Retina (tissue), 1 donor: ENCODE measurements at places on chromosomes 3 and 15.

DNA sequence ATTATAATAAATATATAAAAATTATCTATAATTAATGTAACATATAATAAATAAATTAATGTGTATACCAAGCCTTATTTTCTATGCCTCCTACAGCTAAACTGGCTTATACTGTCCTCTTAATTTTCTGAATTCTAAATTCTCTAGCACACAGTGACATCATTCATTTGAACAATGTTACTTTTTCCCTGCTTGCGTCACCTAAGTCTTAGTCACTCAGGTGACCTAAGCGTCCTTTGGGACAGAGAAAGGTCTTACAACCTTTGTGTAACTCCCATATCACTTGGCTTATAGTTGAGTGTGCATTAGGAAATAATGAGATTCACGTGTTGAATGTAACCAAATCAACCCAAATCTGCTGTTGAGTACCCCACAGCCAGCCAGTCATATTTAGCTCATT lies 48.5 kb upstream of the KCNMB2 start:
- no peak for DNase-seq

DNA sequence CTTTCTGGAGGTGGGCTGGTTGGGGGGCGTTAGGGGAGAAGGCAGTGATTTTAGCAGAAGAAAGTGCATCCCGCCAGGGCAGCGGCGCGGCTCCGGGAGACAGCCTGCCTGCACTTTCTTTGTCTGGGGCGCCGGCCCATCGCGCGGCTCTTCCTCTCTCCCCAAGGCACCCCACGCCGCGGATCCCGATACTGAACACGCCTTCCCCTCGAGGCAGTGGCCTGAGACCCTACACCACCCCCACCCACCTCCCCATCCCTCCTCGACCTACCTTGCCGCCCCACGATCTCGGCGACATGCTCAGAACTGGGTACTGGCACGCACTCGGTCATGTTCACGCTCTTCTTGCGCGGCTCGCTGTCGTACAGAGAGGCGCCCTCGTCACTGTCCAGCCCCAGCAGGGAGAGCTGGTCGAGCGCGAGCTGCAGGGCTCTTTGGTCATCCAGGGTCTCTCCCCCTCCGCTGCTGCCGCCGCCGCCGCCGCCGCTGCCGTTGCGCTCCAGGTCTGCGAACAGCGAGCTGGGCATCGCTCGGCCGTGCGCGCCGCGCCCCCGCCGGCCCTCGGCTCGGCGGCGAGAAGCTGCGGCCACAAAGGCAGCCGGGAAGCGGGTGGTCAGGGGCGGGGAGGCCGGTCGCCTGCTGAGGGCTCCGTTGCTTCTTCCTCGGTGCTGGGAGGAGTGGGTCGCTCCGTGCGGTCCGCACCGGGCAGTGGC lies 483 bp downstream of the MEX3B start:
- peak; percentile 89 for DNase-seq

DNA sequence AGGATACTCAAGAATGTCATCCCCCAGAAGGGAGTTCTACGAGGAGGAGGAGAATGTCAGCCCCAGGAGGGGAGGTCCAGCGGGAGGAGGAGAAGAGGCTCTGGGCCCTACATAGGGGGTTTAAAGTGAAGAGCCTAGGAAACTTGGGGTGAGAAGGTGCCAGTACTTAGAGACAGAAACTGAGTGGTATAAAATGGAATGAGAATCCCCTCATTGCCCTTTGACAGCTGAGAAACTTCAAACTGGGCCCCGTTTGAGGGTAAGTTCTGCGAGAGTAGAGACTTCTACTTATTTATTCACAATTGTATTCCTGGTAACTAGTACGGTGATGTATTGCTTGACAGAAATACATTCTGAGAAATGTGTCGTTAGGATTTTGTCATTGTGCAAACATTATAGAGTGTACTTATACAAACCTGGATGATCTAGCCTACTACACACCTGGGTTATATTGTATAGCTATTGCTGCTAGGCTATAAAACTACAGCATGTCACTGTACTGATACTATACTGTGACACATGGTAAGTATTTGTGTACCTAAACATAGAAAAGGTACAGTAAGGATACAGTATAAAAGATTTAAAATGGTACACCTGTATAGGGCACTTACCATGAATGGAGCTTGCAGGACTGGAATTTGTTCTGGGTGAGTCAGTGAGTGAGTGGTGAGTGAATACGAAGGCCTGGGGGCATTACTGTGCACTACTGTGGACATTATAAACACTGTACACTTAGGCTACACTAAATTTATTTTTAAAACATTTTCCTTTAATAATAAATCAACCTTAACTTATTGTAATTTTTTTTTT lies 62.0 kb downstream of the TSC22D2 start:
- DNase-seq, result no peak

DNA sequence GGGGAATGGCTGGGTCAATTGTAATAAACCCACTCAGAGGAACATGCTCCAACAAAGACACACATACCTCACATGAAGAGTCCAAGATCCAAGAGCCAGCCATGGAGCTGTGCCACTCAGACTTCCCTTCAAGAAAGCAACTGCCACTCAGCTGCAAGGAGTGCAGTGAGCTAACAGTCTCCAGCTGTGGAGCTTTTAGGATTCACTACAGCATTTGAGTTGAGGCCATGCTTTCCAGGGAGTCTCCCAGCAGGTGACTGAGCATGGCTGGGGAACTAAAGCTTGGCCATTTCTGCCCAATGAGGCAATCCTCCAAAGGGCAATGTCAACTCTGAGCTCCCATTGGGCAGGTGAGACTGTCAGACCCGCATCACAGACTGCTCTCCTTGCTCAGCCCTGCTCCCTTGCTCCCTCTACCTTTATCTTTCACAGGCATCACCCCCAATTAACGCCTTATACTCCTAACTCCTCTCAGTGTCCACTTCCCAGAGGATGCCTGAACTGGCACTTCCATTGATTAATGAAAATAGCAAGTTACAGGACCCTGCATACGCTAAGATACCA lies 165.3 kb upstream of the CTNNB1 start:
- no peak for DNase-seq

DNA sequence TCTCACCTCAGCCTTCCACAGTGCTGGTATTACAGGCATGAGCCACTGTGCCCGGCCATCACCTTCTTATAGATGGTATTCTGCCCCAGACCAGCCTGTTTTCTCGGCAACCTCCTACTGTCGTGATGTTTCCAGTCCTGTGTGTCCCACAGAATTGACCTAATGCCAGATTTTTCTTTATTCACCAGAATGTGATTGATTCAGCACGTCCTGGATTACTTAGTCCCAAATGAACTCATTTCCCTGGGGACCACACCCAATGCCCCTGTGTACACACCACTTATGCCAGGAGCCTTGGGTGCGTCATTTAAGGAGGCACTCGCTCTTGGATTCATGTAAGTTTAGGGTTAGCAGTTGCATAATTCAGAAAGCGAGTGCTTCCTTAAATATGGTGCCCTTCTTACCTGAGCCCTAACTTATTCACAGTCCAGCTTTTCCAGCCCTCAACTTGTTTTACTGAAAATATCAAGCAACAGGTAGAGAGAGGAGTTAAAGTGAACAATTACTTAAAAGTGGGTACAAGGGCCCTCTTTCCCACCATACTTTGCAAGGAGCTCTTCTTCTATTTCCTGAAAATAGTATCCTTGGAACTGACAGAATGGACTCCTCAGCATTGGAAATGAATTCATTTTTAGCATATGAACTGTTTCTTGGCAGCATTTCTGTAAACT lies 64.6 kb upstream of the UBE2E1 start:
- no peak for DNase-seq

DNA sequence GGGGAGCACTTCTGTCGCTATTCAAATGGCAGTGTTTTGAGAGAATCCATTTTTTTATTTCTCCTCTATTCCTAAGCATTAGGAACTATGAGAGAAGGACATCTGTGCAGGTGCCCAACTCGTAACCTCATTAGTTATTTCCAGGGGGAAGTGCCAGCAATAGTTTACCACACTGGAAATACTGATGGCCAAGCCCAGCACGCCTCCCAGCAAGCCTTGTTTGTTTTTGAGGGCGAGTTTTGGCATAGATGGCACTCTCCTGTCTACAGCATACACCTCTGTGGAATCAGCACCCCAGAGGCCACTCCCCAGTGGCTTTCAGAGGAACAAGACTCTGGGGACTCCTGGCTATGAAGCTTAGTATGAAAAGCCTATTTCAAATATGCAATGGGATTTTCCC lies 36.6 kb downstream of the FAN1 start:
- DNase-seq, result no peak

GRCh38 chr15:80996247-80996646 lies 4.5 kb upstream of the TLNRD1 start:
- no peak for DNase-seq

DNA sequence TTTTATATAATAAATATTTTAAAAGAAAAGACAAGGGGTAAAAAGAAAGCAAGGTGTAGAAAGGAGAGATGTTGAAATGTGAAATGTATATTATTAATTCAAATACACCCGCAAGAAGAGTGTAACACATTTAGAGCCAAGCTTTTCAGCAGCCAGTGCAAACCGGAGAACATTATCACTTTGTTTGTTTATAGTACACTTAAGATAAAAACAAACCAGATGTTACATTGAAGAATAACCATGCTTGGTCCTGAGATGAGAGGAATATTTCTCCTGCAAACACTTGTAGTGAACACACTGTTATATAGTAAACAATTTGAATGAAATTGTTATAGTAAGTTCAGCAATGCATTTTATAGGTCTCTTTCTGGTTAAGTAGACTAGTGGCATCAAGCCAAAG lies 1441.5 kb downstream of the OTOL1 start:
- no peak for DNase-seq

GRCh38 chr3:37608061-37608702 lies 253.5 kb upstream of the CTDSPL start:
- DNase-seq, result no peak

GRCh38 chr3:193868590-193868989 lies 267.4 kb upstream of the HES1 start:
- DNase-seq, result no peak

- DNase-seq, result no peak
Observed at GRCh38 chr3:170440344-170440743, 21.7 kb downstream of the CLDN11 start.

GRCh38 chr3:74561881-74562280 lies 52.6 kb downstream of the CNTN3 start:
- DNase-seq, result no peak

- DNase-seq, result no peak
Observed at GRCh38 chr3:88896026-88896425, 211.4 kb upstream of the EPHA3 start.

- no peak for DNase-seq
Observed at GRCh38 chr3:25372167-25372566, 55.9 kb upstream of the RARB start.

DNA sequence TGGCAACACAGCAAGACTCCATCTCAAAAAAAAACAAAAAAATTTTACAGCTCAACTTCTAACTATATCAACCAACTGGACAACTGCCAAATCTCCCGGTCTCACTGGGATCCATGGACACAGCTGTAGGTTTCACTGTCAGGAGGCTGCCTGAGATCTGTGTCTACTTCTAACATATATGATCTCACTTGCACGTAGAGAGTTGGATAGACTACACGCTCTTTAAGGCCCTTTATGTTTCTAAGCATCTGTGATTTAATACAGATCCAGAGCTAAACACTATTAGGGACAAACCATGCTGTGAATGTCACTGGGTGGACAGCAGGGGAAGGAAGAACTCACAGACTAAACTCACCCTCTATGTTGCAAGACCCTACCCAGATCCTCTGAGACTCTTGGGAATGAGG lies 13.0 kb upstream of the APOD start:
- no peak for DNase-seq

DNA sequence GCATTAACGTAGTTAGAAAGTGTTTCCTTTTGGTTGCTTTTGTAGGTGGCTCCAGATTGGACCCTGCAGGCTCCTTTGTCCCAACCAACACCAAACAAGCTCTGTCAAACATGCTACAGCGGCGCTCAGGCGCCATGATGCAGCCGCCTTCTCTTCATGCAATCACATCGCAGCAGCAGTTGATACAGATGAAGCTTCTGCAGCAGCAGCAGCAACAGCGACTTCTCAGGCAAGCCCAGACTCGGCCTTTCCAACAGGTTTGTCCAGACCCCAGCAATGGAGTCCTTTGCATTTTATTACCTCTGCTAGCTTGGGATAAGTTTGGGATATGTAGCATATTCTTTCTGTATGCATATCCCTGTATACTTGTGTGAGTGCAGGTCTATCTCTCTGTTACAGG lies 10.1 kb upstream of the P2RY12 start:
- DNase-seq, result no peak

DNA sequence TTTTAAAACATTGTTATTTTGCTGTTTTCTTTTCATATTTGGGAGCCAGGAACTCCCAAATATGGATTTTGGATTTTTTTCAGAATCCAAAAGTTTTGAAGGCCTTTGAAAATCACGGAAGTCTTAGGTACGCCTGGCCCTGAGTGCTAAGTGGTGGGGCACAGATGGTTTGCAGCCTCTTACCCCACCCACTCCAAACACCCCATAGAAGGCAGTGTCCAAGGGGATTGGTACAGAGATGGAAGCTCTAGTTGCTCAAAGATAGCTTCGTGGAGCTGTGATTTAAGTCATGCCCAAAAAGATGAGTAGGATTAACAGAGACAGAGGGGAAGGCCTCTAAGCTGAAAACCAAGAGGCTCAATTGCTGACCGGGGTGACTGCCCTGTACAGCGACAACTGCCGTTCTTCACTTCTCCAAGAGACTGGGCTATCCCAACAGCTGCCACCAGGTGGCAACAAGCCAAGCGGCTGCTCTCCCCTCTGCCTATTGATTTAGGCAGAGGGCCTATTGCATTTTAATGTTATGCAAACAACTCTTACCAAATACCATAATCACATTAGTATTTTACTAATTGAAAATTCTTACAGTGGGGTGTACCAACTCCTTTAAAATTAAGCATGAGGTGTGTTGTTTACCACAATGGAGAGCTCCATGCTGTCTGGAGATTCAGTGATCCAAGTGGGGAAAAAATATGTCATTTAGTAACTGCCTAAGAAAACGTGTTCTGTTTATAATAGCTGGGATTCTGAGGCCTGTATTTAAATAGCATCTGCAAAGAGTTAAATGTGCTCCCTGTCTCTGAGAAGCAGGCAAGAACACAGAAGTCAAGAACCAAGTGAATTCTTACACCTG lies 64.0 kb upstream of the C15orf61 start:
- DNase-seq, result peak; percentile 83

DNA sequence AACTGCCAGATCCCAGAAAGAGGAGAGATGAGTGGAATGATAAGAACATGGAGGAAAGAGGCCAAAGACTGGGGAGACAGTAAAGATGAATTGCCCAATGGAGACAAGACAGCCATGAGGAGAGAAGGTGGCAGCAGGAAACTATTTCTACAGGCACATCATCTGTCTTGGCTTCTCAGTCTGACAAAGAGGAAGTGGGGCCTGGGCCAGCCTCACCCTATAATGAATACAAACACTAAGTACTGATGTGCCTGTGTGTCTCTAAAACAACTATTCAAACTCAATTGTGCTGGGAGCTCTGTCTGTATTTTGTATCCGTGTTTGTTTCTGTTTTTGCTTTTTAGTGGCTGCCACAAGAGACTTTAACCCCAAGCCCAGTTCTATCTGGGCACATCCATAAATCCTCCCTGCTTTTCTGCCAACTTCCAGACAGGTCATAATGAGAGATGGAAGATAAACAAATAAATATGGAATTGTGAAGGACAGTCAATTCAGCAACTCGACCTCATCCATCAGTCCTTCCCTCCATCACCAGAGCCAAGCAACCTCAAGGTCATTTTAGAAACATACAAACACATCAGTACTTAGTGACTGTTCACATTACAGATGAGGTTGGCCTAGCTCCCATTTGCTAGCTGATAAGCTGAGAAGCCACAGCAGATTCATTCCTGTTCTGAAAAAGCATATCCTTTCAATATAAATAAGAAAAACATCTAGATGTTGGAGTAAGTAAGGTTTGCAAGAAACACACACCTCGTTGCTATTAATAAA lies 116.7 kb downstream of the CADPS start:
- DNase-seq, result no peak

GRCh38 chr3:50509715-50510114 lies 6.3 kb upstream of the CACNA2D2 start:
- DNase-seq, result no peak
